Stimulated activated CD8-positive, alpha-beta memory T cell treated with anti-CD3 and anti-CD28 coated beads, Interleukin-15, amount 100 ng/mL, for 1 hour (primary cell): ENCODE measurements at places on chromosomes 2 and 18.

DNA sequence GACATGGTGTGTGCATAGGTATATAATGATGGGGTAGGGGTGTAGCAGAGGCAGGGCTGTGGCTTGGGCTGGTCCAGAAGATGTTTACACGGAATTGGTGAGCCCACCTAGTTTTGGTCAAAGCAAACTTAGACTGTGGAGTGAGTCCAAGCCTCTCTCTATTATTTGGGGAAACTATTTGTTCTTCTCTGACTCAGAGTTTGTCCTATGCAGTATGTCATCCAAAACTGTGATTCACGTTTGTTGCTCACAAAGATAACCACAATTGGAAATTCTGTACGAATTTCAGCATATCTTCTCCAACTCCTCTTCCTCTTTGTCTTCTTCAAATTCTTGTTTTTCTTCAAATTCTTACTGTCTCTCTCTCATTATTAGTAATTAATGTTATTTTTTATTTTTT, 292.9 kb downstream of the XIRP2 start:
- DNase-seq = no peak

DNA sequence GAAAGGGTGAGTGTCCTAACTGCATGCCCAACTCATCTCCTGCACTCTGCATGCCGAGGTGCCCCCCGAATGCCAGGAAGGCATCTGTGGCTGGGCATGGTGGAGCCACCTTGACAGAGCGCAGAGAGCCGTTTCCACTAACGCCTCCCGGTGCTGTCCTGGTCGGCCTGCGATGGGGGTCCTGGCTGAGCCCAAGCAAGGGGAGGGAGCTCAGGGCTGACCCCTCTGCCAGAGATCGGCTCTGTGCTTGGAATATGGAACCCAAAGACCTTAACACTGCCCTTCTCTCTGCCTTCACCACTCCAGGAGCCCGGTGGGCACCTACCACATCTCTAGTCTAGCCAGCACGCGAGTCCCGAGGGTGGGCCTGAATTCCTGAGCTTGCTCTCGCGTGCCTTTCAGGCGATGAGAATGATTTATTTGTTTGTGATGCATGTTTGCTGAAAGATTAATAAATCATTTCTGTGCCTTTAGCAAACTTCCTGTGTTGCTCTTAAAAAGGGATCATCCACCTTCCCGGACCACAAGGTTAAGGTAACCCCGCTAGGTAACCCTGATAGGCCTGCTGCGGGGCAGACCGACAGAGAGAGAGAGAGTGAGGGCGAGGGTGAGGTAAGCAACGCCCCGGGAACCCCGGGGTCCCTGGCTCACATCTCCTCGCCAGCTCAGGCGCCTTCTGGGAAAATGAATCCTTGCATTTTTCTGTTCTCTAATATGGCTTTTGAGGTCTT, 35.3 kb downstream of the PDIA6 start:
- DNase-seq = no peak

GRCh38 chr2:180419212-180419611, 412.1 kb upstream of the CWC22 start:
- DNase-seq = no peak

DNA sequence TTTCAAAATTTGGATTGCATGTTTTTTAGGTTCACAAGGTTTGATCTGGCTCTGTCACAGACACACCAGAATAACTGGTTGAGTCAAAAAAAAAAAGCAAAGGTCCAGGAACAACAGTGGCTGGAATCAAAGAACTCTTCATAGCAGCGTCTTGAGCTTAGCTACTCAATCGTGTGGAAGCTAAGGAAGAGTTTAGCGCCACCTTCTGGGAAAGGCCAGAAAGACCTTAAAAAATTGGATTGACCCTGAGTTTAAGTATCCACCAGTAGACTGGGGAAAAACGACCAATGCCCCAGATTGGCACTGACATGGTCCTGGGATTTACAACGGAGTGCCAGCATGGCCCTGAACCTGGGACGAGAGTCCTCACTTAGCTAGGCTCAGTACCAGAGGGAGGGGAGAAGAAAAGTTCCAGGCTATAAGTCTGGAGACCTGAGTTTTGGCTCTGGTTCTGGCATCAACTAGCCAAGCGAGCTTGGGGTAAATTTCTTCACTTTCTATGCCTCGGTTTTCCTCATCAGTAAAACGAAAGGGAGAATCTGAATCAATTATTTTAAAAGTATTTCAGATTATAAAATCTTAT, 71.1 kb upstream of the TFCP2L1 start:
- DNase-seq = no peak

DNA sequence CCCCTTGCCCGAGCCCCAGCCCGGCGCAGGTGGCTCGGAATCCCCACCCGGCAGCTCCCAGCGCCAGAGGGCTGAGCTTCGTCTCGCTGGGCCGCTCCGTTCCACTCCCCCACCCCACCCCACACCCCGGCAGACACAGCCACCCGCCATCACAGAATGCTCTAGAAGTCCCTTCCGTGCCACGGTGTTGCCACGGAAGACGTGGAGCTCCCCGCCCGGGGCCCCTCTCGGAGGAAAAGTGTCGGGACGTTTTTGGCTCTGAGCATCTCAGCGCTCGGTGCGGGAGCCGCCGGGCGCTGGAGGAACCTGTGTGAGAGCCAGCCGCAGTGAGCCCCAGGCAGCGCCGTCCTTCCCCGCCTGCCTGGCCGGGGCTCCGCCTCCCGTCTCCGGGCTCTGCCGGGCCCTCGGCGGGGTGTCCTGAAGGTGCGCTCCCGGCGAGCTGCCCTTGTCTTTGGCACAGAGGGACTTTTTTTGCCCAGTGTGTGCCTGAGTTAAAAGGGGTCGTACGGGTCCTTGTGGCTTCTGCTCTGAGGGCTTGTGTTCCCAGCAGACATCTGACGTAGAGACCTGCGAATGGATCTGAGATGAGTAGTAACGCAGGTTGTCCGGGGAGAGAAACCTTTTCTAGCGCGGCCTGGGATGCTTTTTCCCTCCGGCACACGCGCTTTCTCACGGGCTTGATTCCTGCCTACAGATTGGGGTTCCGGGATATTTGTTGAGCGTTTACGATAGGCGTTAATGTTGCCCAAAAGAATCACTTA, 1.8 kb downstream of the ZCCHC2 start:
- DNase-seq = peak; percentile 24

DNA sequence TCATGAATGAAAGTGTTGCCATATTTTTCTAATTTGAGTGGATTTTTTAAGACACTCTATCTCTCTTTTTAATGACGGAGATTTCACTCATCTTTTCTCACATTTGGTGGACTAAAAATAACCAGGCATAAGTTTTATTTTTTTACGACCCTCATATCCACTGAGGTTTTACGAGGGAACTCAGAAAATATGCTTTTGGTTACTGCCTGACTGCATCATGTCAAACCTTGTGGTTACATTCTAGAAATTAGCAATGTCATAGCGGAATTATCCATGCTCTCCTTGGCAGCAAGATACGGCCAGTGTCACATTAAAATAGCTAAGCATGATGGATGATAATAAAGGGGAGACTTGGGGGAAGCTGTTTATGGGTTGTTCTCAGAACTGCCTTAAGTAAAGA, 428.6 kb upstream of the FSHR start:
- DNase-seq = no peak

DNA sequence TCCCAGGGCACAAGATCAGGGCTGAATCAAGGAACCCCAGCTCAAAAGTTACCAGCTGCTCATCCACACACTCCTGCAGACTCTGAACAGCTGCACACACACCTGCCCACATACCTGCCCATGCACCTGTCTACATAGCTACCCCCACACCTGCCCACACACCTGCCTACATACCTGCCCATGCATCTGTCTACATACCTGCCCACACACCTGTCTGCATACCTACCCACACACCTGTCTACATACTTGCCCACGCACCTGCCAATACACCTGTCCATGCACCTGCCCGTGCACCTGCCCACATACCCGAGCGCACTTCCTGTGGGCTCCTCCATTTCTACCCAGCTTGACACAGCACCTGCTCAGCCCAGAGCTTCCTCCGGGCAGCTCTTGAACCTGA, 122.8 kb upstream of the AGAP1 start:
- no peak for DNase-seq

DNA sequence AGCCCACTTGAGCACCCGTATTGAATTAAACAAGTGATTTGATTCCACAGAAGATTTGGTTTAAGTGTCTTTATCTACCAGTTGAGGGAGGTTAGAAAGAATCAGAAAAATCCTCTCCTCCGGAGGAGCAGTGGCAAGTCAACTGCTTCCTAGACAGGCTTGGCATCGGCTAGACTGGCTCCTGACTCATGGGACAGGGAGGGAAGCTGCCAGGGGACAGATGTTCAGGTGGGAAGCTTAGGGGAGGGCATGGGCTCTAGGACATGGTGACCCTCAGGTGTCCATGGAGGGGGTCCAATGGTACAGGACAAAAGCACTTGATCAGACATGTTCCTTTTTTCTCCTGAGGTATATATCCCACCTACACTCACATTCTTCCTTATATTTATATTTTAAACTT, 119.3 kb upstream of the IL1R2 start:
- no peak for DNase-seq

DNA sequence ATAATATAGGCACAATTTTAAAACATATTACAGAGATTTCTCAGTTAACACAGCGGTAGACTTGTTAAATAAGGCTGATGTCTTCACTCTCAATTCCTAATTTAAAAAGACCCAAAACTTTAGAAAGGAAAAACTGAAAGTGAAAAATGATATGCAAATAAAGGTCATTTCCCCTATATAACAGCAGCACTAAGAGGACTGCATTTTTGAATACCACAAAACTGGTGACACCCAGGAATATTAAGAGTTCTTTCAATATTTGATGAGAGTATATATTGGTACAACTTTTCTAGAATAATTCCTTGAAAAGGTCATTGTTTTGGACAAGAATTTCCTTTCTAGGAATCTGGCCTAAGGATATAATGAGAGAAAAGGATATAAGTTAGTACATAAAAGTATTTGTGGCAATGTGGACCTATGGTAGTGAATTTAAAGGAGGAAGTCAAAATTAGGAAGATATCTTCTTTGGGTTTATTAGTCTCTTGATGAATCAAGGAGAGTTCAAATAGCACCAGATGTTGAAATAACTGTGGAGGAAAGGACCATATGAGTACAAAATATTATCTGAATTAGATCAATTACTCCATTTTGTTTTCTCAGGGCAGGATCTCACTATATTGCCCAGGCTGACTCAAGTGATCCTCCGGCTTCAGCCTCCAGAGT, 70.3 kb downstream of the TMEM237 start:
- DNase-seq = no peak

DNA sequence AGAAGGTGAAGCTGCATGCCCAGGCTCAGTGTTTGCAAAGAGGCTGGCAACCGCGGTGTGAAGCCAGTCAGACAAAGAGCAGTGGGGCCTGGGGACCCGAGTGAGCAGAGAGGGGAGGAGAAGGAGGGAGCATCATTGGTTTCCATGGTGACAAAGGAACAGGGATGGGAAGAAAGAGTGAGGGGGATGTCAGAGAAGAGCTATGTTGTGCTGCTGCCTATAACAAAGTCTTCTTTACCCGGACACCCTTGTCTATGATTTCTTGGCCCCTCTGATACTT, 14.5 kb downstream of the TMEM247 start:
- DNase-seq = no peak

GRCh38 chr18:30929718-30930117, 112.8 kb downstream of the DSC3 start:
- DNase-seq = no peak

GRCh38 chr2:11396467-11397445, 52.3 kb upstream of the ROCK2 start:
- DNase-seq = no peak

DNA sequence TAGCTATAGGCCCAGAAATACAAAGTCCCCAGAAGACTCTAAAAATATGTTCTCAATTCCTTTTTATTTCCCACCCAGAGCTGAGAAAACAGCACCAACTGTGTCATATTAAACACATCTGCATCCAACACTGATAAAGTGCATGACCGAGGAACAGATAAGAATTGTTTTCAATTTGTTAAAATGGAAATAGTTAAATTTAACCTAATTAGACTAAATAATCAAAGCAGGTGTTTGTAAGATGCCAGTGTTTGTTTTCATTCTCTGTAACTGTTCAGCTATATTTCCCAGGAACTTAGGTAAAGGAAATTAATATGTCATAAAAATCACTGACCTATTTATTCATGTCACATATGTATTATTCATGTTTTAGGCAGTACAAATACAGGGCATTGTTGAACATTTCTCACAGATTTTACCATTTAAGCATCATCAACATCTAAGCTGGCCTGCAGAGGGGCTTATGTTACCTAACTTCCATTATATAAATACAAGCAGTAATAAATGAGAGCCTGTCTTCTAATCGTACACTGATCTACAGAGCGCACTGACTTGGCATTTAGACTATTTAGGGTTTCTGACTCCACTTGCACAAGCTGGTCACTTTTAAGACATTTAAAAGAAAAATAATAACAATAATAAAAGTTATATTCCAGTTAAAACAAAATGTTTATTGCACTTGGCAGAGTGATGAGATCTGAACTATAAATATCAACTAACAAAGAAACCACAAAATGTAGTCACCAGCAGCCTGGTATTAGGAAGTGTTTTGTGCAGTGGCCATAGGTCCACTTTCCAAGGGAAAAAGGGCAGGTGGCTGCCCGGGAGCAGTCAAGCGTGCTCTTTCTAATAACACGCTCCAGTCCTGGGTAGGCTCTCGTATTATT, 86.6 kb upstream of the ZFP36L2 start:
- DNase-seq = no peak

- DNase-seq = no peak
Observed at GRCh38 chr2:95166065-95166763, 605 bp downstream of the ZNF2 start.

DNA sequence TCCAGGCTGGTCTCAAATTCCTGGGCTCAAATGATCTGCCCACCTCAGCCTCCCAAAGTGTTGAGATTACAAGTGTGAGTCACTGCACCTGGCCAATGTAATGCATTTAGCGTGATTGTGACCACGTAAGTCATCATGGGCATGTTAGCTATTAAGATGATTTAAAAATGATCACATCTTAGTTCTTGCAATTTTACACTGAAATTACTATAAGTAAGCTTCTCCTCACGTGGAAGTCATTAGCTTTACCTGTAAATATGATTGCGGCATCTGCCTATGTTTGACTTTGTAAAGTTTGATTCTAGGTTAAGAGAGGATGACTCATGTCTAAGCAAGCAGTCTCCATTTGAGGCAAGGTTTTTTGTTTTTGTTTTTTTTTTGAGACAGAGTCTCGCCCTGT, 85.5 kb downstream of the PMAIP1 start:
- DNase-seq = no peak

- DNase-seq = no peak
Observed at GRCh38 chr2:74959106-74959751, 786 bp downstream of the POLE4 start.

GRCh38 chr2:216300906-216301305, 71.4 kb downstream of the MARCHF4 start:
- no peak for DNase-seq

DNA sequence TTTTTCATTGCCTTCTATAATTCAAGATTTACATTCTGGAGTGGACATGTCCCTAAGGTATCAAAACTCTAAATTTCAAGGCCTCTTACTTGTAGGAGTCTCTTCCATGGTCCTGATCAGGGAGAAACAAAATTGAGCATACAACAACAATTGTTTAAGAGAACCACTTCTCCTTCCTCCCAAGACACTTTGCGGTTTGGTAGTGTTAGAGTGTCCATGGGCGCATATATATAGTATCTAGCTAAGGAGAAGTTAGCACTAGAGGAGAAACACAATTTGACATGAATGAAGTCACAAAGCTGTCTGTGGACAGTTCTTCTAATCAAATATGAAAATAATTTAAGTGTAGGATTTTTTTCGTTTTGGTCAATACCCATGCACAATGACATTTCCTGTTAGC, 349.1 kb upstream of the MAP2 start:
- DNase-seq = no peak
